ENCODE measurements at places on chromosomes 13 and 19.

GRCh38 chr19:54541712-54542111 lies 31.9 kb upstream of the LILRA2 start:
- no peak for DNase-seq

DNA sequence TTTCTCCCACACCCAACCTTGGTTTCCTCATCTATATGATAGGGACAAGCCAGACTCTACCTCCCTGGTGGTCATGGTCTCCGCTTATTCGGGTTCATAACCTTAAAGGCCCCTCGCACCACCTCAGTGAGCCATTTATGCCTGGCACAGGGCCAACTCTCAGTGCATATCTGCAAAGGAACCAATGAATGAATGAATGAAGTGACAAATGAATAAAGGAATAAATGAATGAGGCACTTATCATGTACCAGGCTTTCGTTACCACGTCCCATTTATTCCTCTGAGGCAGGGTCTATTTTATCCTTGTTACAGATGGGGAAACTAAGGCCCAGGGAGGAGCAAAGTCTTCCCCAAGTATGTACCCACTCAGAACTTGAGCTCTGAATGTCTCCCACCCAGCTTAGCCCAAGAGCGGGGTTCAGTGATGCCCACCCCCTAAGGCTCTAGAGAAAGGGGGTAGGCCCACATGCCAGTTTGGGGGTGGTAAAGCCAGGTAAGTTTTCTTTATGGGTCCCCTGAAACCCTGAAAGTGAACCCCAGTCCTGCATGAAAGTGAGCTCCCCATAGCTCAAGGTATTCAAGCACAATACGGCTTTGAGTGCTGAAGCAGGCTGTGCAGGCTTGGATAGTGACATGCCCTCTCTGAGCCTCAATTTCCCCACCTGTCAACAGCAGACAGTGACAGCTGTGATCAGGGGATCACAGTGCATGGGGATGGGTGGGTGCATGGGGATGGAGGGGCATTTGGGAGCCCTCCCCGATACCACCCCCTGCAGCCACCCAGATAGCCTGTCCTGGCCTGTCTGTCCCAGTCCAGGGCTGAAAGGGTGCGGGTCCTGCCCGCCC lies 490 bp upstream of the SLC5A5 start:
- DNase-seq: no peak

DNA sequence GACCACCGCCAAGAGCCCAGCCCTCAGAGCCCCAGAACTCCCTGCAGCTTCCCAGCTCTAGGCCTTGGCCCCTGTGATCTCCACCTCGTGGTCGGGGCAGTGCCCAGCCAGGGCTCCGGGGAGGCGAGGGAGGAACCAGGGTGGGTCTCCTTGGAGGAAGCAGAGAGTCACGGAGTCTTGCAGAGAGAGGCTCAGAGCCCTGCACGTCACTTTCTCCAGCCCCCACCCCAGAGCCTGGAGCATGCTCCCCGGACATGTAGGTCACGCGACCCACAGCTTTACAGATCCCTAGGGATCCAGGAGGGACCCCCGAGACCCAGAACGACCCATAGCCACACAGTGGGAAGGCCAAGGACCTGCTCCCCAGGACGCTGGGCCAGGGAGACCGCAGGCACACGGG lies 11.9 kb downstream of the GADD45B start:
- DNase-seq: no peak

DNA sequence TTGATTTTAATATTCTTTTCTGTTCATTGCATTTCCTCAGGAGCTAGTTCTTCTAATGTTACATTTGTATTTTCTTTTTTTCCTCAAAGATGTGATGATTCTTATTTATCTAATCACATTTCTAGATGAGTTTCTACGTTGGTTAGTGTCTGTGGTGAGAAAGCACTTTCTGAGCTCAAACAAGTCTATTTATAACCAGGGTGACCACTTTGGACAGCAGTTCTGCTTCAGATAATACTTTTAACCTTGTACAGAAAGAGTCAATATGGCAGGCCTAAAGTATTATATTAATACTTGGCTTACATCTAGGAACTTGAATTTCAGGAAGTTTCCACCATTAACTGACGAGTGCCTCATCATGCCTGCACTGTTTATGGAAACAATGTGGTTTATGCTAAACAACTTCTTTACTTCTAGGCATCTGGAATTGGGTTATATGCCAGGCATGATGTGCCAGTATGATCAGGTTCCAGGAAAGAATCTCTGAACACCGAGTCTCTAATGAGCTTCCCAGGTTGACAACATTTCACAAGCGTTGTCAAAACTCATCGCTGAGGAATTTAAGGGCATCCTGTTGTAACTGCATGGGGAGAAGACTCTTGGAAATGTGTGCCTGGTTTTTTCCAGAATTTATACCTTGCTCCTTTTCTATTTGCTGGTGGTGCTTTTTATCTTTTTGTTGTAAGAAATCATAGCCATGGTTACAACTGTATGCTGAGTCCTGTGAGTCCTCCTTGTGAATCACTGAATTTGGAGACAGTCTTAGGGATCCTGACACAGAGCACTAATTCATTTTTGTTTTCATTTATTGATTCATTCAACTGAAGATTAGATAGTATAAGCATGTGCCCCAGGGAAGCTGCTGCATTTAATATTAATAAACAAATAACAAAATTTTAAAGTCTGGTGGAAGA lies 344.4 kb upstream of the PCDH9 start:
- no peak for DNase-seq

- DNase-seq: peak; percentile 86
Observed at GRCh38 chr19:50478901-50479715, 2.5 kb upstream of the GARIN5A start.

GRCh38 chr13:60047918-60048317 lies 115.8 kb downstream of the DIAPH3 start:
- DNase-seq: no peak

DNA sequence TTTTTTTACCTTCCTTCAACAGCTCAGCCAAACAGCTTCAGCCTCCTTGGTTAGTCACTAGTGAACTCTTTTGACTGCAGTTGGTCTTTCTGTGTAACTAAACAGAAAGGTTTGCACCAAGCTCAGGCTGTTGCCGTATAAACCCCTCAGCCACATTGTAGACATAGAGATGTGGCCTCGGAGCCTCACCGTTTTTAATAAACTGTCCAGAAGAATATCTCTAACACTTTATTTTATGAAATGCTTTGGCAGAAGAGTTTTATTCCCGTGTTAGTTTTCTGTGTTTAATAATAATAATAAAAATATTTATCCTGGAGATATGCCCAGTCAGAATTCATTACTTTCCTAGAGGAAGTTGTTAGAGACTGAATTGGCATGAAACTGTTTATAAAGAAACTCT lies 171.7 kb upstream of the MAB21L1 start:
- no peak for DNase-seq

DNA sequence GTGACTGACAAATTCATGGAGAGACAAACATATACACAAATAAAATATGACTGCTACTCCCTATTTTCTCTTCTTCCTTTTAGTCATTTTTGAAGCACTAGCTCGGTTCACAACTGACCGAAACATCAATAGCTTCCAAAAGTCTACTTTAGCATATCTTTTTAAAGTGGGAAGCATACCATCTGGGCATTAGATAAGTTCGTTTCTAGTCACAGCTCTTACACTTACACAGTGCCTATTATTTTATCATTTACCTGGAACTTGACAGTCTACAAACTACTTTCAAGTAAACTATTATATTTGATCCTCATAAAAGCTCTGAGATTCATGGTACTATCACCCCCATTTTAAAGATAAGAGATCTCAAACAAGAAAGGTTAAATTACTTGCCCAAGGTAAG lies 458.5 kb downstream of the LMO7 start:
- no peak for DNase-seq

DNA sequence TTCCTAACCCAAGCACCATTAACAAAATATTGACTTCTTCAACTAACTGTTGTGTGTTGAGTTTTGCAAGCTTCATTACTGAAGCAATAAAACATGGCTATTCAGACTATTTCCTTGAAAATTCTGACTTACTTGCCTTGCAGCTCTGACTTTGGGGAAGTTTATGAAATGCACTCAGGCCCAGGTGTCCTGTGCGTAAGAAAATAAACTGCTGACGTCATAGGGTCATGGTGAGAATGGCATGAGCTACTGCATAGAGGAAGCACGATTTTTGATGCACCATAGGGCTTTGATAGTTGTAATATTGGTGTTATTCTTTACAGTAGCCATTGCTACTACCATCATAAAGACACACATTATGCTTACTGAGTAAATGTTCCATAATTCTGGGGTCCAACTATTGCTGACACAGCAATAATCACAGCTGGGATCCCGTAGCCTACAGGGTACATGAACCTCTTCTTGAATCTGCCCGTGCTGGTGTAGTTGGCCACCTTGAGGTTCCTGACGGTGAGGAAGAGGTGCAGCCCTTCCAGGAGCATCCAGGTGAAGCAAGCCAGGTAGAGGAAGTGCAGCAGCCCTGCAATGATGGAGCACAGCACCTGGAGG lies 57.9 kb downstream of the MBD3L2B start:
- no peak for DNase-seq

DNA sequence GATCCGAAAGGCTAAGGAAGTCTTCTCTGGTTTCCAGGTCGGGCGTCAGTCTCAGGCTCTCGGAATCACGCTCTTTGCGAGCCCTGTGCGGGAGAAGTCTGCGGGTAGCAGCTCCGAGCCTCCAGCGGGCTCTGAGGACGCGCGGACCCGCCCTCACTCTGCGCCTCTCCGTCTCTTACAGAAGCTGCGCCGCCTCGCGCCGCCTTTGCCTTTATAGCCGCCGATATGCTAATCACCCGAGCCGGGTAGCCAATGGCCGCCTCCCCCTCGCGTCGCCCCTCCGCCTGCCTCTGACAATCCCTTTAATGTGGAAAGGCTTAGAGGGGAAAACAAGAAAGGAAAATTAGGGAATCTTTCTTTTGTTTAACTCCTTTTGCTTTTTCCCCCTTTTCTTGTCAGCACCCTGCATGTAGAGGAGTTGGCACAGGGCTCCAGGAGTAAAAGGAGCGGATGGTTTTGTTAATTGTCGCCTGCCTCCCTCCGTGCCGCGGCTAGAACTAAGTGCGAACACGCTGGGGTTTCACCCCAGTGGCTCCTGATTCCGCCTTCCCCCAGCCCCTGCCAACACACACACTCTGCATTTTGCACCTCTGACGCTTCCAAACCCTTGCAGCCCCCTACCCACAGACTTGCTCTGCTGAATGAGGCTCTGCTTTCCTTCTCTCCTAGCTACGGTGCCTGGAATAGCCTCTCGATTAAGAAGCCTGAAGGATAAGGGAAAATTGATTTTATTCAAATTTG lies at the start of gene PCDH8:
TSS of gene PCDH8 (minus strand) at position 186 of the 741 bp plus-strand sequence. CDS start 204 bp downstream, outside the sequence.
- peak; percentile 93 for DNase-seq

GRCh38 chr13:100913143-100913542 lies 238.5 kb upstream of the TMTC4 start:
- DNase-seq: no peak

DNA sequence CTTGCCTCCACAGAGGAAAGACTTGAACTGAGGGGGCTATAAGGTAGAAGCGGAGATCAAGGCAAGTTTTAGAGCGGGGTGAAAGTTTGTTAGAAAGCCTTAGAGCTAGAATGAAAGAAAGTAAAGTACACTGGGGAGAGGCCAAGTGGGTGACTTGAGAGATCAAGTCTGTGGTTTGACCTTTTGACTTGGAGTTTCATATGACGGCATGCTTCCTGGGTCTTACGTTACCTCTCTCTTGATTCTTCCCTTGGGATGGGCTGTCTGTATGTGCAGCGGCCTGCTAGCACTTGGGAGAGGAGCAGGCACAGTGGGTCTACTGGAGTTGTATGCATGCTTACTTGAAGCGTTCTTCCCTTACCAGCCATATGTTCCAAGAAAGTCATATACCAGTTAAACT lies 1768.5 kb downstream of the PCDH9 start:
- no peak for DNase-seq

DNA sequence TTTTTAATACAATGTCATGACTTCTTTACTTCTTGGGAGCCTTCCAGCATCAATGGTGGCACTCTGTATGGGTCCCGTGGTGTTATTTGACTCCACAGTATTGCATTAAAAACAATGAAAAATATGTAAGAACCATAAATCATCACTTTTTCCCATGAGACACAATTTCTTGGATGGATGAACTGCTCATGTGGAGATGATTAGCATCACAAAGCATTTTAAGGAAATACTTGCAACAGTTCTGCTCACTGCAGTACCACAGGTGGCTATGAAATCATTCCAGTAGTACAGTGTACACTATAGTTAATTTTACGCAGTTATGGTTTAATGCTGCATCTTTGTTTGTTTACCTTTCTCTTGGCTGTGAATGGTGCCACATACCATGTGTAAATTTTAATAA lies 37.2 kb upstream of the C1QTNF9B start:
- DNase-seq: no peak

- DNase-seq: peak; percentile 32
Observed at GRCh38 chr19:10551698-10552301, 8.1 kb downstream of the ATG4D start.

DNA sequence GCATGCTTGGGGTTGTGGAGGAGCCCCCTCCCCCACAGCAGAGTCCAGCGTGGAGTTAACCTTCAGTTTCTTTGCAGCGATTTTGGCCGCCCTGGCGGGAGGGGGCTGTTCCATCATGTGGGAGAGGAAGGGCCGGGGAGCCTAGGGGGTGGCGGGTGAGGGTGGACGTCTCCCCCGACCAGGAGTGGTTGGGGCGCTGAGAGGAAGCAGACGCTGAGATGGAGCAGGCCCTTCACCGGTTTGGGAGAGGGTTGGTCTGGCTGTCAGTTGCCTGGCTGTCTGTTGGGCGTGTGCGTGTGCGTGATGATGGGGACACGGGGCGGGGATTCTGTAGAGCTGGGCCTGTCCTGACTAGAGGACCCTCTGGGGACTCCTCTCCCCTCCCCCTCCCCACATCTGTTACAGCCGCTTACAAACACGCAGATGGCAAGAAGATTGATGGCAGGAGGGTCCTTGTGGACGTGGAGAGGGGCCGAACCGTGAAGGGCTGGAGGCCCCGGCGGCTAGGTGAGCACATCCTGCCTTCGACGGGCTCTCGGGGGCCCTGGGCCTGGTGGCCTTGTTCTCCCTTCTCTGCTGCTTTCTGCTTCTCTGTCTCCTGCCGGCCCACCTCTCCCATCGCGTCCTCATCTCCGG lies 9.8 kb upstream of the LIN7B start:
- DNase-seq: no peak

GRCh38 chr13:46844431-46844830 lies 47.5 kb upstream of the ESD start:
- DNase-seq: no peak

DNA sequence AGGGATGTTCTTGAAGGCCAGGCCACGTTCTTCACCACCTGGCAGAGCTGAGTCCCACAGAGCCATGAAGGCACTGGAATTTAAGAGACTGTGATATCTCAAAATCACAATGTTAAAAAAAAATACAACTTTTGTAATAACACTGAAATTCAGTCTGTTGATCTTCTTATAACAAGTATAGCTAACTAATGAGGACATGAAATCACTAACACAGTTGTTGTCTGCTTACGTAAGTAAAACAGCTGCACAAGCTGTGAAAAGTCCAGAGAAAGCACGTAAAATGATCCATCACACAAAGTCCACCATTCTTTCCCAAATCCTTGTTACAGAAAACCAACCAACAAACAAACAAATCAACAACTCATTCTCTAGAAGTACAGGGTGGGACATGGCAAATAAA lies 32.9 kb downstream of the FLT3 start:
- no peak for DNase-seq

GRCh38 chr13:28575200-28575599 lies 80.3 kb upstream of the FLT1 start:
- no peak for DNase-seq
